ENCODE measurements at places on chromosomes 3 and 15.

DNA sequence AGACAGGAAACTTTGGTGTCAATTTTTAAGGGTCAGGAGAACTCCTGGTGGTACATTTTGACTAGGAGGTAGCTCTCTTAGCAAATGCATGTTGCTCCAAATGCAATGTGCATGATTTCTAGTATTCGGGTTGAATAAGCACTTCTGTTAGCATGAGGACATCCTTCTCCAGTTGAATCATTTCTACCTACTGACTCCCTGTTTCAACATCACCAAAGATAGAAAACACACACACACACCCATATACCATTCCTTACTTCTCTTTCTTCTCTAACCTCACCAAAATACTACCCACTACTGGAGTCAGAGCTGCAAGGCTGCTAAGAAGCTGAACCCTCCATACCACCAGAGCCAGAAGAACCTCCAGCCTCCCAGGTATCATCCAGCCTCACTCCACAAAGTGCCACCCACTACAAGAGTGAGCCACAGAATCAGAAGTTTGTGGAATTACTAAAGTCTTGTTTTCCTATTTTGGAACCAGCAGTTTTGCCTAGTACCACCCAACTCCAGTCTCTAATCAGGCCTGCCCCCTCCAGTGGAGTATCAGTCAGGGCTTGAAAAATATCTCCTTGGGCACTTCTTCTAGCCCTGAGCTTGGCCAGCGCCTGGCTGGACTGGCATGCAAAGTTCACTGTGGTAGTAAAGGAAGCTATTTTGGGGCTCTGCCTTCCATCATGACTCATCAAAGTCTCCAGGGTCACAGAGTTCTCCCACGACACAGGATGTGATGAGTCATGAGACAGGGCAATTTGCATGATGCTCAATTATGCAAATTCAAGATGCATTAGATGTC lies 110.3 kb downstream of the CYP19A1 start:
- H3K4me1 ChIP-seq: no peaks in the 10 kb centered on the region
- H3K36me3 ChIP-seq: no peaks in the 10 kb centered on the region
- no peak overlapping the region for H3K4me3 ChIP-seq
- DNase-seq: peak; percentile 20

GRCh38 chr3:142853270-142854168 lies 35.4 kb downstream of the PCOLCE2 start:
- H3K4me1 ChIP-seq: no peaks in the 10 kb centered on the region
- peak; percentile 7 for DNase-seq

- no peaks in the 10 kb centered on the region for H3K27me3 ChIP-seq
- DNase-seq: no peak
- no peak overlapping the region for H3K4me3 ChIP-seq
- no peaks in the 10 kb centered on the region for H3K36me3 ChIP-seq
- no peaks in the 10 kb centered on the region for H3K4me1 ChIP-seq
Measured at GRCh38 chr3:97694876-97695275, 69.7 kb upstream of the ARL6 start.

DNA sequence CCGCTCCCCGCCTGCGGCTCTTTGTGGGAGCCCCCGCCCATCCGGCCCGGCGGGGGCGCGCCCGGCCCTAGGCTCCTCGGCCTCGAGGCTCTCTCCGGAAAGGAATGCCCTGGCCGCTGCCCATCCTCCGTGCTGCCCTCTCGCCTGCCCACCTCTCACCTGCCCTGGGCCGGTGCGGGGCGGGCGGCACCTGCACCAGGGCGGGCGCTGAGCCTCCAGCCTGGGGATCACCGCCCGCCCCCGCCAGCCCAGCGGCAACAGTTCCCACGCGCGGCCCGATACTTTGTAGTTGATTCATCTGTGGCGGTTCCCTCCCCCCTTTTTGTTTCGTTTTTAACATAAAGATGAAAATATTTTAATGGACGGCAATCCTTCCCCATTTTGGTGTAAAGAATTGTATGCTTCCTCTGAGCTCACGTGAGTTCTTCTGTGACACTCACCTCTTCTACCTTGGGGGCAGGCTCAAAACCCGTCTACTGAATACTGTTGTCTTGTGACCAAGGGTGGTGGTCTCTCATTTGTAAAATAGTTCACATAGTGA lies 1.9 kb downstream of the KLF13 start:
- H3K36me3 ChIP-seq: no peaks in the 10 kb centered on the region
- peak overlapping the region; percentile 51 for H3K4me3 ChIP-seq
- H3K27me3 ChIP-seq: no peaks in the 10 kb centered on the region
- DNase-seq: peak; percentile 42
- peaks cover 42% of the 10 kb centered on the region for H3K4me1 ChIP-seq
- peak overlapping the region; percentile 51 for H3K27ac ChIP-seq

GRCh38 chr3:188339410-188340295 lies 185.7 kb downstream of the LPP start:
- no peaks in the 10 kb centered on the region for H3K27me3 ChIP-seq
- no peaks in the 10 kb centered on the region for H3K4me1 ChIP-seq
- DNase-seq: no peak
- H3K27ac ChIP-seq: no peak overlapping the region
